ENCODE measurements at places on chromosomes 16 and 17.

- no peak for DNase-seq
Observed at GRCh38 chr16:52113533-52114183, 433.3 kb downstream of the TOX3 start.

DNA sequence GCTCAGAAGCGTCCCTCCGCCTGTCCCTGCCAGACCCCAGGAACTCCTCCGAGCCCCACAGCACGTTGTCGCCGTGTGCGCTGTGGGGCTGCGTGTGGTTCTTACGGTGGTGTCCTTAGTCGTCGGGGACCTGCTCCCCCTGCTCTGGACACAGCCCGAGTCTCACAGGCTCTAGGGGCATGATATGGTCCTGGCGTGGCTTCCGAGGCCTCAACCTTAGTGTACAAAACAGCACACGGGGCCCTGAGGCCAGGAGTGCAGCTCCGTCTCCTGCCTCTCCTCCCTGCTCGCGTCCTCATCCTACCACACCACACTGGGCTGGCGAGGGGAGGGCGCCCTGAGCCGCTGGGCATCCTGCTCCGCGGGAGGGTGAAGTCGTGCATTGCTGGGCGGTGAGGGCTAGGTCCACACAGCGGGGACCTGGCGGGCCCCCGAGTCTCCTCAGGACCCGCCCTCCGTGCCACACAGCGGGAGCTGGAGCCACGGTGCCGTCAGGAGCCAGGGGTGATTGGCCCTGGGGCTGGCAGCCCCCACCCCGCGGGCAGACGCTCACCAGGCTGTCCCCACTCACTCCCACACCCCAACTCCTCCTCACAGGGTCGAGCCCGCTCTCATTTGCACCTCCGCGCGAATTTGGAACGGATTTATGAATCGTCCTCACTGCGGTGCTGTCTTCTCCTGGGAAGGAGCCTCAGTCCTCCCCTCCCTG lies 1.2 kb upstream of the MAFG start:
- no peak for DNase-seq

- no peak for DNase-seq
Observed at GRCh38 chr16:14579266-14579665, 50.8 kb downstream of the PARN start.

DNA sequence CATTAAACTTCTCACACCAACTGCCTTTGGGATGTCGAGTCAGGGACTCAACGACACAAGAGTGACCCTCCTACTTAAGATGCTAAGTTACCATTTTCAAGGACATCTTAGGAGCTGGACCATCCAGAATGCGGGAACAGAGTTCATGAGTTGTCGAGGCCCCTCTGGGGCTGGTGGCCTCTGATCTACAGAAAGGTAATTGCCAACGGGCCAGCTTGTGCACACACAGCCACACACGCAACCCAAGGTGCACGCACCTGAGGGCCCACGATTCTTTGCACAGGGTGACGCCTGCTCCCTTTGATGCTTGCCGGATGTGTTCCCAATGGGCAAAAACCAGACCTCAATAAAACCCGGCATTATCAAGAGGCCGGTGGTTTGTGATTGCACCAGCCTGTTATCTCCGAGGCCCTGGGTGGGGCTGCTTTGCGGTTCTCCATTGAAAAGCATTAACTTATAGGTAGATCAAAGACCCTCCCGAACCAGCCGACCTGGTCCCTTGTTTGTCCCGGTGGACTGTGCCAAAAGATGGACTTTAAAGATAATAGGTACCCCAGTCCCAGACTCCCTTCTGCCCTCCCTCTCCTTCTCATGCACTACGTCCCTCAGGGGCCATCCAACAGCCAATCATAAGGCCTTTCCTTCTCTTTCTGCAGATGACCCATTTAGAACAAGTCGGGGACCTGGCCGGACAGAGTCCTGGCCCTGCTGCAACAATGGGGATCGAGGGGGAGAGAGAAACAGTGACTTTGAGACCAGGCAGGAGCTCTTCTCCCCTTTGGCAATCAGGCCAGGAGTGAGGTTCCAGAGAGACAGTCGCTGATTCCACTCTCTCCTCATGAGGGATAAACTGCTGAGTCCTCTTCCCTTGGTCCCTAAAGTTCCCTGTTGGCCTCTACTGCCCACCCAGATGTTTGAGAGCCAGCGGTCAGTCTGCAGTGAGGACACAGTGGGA lies 292.5 kb downstream of the SOX9 start:
- DNase-seq: no peak

DNA sequence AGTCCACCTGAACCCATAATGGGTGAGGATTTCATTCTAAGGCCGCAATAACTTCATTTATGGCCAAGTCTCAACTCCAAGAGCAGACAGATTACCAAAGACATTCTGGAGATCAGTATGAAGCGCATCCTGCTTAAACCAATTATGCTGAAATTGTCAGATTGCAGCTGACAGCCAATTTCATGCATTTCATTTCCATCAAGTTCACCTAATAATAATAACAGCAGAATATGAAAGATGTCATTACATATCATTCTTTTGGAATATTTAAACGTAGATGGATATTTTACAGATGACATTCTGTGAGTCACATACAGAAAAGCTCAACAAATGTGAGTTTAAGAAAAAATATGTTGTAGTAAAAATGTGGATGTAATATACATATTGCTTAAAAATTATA lies 54.9 kb upstream of the NACA2 start:
- DNase-seq: no peak

- DNase-seq: no peak
Observed at GRCh38 chr17:21146362-21147015, 19.7 kb downstream of the DHRS7B start.

- no peak for DNase-seq
Observed at GRCh38 chr17:66207936-66208335, 16.0 kb upstream of the CEP112 start.

- no peak for DNase-seq
Observed at GRCh38 chr16:15976929-15977637, 27.7 kb downstream of the ABCC1 start.

DNA sequence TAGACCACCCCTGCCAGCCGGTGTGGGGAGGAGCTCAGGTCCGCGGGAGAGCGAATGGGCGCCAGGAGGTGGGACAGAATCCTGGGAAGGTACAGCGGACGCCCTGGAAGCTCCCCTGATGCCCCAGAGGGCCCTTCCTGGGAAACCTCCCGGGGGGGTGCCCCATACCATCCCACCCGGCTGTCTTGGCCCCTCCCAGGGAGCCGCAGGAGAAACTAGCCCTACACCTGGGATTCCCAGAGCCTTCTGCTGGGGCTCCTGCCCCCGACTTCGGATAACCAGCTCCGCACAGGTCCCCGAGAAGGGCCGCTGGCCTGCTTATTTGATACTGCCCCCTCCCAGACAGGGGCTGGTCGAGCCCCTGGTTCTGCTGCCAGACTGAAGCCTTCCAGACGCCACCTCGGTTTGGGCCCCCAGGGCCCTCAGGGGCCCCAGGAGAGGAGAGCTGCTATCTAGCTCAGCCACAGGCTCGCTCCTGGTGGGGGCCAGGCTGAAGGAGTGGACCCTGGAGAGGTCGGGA lies 3.0 kb upstream of the CBX4 start:
- DNase-seq: no peak

DNA sequence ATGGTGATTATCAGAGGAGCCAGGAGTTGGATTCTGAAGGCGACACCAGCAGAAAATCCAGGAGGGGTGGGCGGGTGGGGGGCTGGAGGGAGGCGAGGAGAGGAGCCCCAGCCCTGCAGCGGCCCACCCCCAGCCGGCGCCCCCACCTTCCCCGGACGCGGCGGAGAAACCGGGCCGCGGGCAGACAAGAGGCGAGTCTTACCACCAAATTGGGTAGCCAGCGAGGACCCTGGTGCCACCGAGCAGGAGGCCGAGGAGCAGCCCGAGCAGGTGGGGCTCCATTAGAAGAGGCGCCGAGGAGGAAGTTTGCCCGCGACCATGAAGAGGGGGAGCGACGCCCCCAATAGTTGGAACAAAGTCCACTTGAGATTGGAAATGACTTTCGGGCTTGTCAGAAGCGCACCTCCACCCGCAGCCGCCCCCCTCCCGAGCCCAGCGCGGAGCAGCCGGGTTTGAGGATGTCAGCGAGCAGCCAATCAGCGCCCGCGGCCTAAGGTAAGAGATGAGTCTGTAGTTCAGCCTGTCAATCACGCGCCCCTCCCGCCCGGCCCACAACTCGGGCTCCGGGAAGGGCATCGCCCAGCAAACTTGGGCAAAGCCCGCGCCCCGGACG lies at the start of gene WNT3:
TSS of gene WNT3 (minus strand) at position 377 of the 613 bp plus-strand sequence. CDS start at position 282, 95 bp downstream.
- peak; percentile 26 for DNase-seq

Measured in activated CD8-positive, alpha-beta memory T cell treated with anti-CD3 and anti-CD28 coated beads for 1 hour (primary cell).